ENCODE measurements at places on chromosomes 3 and 15.

DNA sequence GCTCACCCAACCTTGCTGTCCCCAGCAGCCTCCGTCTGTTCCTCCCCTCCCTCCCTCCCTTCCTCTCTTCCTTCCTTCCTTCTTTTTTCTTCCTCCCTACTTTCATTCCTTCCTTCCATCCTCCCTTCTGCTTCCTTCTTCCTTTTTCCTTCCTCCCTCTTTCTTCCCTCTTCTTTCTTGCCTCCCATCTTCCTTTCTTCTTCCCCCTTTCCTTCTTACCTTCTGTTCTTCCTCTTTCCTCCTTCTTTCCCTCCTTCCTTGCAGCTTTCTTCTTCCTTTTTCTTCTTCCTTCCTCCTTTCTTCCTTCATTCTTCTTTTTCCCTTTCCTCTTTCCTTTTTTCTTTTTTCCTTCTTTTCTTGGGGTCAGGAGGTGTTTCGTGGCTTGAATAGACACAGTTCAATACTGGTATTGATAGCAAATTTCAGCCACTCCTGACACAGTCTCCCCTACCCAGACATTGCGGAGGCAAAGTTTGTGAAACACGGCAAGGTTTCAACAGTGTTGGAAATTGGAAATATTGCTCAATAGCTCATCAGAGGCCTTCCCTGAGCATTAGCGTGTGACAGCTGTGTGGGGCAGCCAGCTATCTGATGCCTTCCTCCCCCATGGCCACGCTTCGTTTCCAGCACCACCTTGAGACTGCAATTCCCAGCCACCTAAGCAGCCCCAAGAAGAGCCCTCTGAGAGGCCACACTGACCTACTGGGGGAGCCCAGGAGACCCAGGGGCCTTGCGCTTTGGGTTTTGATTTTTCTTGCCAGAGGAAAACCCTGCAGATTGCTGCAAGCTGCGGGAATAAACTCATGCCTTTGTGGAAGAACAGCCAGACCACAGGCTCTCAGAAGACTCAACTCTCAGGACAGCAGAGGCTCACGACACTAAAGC, 82.2 kb downstream of the KLF15 start:
- no peak for DNase-seq

GRCh38 chr3:48000212-48000611, 16.0 kb downstream of the MAP4 start:
- no peak for DNase-seq

DNA sequence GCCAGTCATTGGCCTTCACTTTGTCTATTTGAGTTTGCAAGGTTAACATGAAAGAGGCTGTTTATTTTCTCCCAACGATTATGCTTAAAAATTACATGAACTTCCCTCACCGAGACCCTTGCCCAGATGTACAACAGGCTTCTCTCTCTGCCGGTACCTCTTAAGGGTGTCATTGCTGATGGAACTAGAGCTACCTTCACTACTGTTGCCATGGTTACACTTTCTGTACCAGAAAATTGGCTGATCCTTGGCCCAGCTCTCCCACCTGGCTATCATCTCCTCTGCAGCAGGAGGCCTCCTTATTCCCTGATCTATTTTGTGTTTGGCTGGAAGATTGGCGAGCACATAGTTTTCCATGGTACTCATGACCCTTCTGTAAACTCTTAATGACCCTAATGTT, 24.0 kb upstream of the LIPC start:
- DNase-seq: no peak

DNA sequence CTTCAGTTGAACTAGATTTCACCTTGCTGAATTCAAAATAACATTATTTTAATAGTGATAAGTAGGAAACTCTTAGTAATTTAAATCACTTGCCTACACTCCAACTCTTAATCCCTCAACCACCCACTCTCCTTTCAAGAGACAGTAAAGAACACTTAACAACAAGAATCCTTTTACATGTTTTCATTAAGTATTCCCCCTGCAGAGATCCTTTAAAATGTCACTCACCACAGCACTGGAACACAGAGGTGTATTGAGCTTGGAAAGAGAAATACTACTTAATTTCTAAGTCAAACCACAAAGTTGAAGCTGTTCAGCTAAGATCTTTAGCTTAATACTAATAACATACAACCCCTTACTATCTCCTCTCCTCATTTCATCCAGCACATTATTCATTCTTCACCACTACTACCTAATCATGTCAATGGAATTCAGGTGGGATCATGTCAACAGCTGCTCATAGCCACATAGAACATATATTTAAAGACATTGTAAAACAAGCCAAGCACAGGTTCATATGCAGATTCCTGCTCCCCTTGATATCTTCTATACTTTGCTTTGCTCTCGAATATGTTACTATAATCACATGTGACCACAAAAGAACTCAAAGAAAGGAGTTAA, 40.5 kb downstream of the IMPG2 start:
- DNase-seq: no peak

DNA sequence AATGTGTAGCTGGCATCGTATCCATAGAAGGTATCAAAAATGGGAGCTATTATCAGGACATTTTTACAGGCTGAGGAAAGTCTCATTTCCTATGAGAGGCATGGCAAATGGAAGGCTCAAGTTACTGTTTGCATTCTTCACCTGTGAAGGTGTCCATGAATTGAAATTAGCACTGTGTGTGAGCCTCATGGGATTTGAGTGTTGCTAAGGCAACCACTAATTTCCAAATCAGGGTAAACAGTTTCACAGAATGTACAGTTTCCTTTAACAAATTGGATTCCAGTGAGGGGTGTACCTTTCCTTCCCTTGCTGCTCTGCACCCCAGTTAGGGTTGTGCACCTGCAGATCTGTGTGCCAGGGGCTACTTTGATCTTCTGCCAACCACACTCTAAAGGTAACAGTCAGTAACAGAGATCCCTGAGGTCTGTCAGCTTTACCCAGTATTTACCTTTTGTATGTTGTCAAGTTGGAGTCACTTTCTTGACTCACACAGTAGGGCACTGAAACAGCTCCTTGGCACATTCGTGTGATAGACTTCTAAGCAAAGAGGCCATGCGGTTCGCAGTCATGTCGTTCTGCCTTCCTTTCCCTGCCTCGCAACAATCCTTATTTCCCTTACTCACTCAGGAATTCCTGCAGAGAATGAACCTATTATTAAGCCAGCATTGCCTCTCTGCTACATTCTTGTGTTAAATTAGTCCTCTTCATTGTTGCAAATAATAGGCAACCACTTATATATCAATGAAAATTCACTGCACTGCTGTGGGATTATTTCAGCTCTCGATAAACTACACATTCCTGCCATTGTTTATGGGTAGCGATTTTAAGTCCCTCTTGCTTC, 129.8 kb upstream of the GBE1 start:
- no peak for DNase-seq

DNA sequence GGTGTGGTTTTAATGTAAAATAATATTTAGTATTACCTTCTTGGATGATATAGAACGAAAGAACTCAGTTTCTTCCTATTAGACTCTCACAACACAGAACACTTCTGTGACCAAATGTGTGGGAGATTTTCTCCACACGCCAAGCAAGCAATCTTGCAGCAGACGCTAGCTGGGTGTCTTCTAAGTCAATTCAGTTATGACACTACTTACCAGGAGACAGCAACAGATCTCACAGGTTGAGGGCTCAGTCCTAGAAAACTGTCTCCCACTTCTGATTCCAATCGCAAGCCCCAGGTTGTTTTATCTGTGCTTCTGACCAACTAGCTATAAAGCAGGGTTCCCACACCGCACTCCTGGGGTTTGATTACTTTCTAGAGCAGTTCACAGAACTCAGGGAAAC, 41.2 kb downstream of the HERC1 start:
- no peak for DNase-seq

DNA sequence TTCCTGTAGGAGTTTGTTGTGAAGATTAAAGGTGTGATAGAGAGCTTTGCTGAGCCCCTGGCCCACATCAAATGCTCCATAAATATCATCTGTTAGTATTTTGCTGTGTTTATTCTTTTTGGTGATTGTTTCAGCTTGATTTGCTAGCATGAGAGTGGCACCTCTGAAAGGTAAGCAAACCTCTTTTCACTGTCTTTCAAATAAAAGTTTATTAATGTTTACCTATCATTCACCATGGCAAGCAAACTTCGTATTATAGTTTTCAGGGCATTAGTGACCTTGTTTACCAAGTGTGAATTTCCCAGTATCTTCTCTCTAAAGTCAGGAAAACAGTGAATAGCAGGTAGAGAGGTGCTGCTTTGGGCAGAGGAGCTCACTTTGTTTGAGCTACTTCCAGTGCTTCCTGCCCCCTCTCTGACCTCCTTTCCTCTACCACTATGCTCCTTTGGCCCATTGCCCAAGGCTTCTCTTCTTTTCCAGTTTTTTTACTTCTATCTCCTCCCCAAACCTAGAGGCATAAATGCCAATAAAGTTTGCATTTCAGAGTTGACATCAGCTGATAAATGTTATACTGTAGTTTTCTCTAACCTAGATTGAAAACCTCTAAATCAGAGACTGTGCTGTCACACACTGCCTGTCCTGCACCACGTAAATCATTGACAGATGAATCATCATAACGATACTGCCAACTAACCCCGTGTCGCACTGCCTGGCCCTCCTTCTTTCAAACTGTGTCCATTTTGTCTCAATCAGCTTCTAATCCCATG, 569.0 kb downstream of the TUSC7 start:
- no peak for DNase-seq

DNA sequence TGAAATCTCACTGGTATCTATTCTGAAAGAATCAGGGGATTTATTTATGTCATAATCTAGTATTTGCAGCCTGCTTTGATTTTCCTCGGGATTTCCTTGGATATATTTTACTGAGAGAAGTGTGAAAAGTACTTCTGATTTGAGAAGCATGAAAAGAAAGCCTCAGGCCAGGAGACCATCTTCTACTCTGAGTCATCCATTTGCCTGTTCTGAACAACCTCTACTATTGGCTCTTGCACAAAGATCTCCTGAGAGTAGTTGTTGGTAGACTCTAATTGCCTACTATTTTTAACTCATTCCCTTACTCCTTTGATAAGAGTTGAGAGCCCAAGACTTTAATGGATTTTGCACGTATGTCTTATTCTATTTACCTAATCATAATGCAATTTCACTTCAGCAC, 318.9 kb downstream of the BCHE start:
- DNase-seq: no peak

GRCh38 chr15:40302981-40303380, 4.8 kb downstream of the PLCB2 start:
- DNase-seq: no peak

- no peak for DNase-seq
Measured at GRCh38 chr3:127908951-127909350, 6.1 kb upstream of the KBTBD12 start.

GRCh38 chr3:23170291-23170690, 32.8 kb upstream of the UBE2E2 start:
- no peak for DNase-seq

DNA sequence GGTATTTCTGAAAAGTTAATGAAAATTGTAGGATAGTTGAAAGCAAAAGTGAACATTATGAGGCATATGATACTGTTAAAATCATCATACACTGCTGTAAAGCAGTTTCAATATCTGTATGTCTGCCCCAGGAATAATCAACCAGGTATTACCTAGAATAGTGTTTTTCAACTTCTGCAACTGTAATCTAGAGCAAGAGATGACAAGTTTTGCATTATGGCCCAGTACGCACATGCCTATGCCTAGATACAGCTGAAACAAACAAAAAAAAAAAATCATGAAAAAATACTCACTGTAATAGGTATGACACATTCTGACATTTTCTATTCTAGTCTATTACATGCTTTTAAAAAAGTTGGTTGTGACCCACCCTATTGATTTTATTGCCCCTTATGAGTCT, 240.7 kb upstream of the ST8SIA2 start:
- no peak for DNase-seq

DNA sequence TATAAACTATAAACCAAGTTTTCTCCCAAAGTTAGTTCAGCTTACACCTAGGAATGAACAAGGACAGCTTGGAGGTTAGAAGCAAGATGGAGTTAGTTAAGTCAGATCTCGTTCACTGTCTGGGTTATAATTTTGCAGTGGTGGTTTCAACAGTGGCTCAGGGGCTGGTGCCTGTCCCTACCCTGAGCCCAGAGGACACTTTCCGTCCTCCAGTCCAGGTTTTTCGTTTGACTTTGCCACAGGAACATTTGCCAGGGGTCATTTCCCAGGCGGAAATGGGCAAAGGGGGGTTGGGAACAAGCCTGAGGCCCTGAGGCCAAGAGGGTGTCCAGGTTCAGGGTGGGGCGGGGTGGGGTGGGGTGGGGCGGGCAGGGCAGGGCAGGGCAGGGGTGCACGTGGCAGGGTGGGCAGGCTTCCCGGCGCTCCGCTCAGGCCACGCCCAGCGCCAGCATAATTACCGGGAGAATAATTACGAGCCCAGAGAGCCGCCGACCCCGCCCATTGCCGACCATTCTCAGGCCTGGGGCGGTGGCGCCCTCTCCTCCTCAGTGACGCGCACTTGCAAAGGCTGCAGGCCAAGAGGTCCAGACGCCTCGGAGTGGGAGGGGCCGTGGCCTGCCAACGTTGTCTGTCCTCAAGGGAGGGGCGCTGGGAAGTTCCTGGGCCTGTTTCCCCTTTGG, 70.4 kb downstream of the KLF13 start:
- no peak for DNase-seq

DNA sequence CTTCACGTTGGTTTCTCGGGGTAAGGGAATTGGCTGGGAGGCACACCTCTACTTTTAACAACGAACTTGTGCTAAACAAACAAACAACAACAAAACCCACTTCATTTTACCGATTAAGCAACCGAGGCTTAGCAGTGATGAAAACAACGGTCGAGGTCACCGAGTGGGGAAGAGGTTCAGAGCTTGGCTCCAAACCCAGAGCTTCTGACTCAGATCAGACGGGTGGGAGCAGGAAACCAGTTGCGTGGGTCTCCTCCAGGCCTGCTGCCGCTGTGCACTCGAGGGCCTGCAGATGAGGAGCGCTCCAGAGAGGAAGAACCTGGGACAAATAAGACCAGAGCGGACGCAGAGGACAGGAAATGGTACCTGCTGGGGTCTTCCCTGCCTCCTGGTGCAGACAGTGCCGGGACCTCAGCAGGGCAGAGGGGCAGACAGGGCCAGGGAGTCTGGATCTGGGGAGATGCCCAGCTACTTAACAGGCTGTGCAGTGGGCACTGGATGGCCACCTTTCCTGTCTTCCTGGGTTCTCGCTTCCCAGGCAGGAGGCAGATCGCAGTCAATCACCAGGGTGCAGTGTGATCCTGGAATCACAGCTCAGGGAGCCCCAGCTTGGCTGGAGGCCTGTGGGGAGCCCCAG, 99.0 kb upstream of the MEF2A start:
- no peak for DNase-seq

DNA sequence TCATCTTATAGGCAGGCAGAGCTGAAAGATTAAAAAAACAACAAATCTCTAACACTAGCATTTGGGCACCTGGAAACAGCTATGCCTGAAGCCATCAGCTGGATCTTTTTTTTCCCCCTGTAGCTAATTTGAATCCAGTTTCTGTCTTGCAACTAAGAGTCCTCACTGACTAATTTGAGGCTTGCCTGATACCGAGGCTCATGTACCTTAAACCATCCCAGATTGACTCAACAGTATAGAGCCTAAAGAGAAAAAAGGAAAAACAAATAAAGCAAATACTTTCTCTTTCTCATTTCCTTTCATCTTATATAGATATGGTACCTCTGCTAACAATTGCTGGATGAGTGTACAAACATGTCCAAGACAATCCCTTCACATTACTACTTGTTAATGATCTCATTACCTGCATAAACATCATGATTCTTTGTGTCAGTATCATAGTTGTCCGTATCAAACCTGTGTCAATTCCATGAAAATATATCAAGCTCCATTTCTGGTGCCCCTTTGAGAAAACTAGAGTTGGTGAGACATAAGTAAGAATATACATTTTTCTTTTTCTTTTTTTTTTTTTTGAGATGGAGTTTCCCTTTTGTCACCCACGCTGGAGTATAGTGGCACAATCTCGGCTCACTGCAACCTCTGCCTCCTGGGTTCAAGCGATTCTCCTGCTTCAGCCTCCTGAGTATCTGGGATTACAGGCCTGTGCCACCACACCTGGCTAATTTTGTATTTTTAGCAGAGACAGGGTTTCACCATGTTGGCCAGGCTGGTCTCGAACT, 43.1 kb downstream of the BHLHE40 start:
- DNase-seq: no peak

Data from stimulated activated CD4-positive, alpha-beta T cell treated with anti-CD3 and anti-CD28 coated beads, Interleukin-2, amount 100 ng/mL, for 24 hours (primary cell).